CD8-positive, alpha-beta memory T cell (primary cell): ENCODE measurements at places on chromosomes 5 and 9.

DNA sequence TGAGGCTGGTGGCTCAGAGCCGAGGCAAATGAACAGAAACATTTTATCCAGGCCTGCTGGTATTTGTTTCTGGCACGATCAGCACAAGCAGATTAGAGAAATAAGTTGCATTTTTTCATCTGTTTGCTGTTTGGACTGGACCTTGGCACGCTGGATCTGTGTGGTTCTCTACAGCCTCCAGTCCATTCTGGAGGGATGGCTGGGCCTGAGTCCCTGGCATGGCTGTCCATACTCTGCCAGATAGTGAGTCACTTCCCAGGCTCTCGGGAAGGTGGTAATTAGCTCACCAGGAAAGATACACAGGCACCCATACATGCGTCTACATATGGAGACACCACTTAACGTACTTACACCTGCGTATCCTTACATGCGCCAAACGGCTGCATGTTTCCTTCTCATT, 78.6 kb downstream of the SPRY4 start:
- no peak for DNase-seq

DNA sequence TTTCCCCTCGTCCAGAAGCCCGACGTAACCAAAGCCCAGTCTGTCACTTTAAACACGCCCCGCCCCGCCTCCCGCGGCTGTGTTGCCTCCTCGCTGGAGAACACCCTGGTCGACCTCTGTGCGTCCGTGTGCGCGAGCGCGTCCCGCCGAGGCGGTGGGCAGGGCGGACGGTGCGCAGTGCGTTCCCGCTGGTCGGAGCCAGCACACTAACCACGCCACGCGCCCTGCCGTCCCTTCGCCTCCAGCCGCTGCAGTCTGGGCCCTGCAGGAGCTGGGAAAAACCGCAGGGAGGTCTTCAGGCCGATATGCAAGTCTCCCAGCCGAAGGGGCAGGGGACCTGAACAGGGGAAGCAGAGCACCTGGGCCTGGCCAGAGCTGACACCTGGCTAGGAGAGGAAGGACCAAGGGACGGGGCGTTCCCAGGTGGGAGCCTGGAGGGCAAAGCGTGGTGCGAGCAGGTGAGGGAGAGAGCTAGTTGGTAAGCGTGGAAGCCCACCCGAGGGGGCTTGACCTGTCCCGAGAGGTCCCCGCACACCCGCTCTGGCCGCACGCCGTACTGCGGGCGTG, 1.3 kb upstream of the PHPT1 start:
- peak; percentile 54 for DNase-seq

DNA sequence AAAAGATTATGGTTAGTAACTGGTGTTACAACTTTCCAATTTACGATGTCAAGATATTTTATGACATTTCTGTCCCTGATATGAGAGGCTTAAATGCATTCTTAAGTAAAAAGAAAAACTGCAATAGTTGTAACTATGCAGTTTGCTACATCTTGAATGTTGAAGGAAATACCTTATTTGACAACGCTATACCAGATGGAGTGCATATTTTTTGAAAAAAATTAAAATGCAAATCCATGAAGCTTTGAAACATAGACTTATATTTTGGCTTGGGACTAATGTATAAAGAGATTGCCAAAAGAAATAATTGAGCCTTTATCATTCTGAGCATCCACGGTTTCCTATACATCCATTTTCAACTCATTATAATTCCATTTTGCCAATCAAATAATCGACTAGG, 579.4 kb downstream of the TAF11L14 start:
- no peak for DNase-seq

DNA sequence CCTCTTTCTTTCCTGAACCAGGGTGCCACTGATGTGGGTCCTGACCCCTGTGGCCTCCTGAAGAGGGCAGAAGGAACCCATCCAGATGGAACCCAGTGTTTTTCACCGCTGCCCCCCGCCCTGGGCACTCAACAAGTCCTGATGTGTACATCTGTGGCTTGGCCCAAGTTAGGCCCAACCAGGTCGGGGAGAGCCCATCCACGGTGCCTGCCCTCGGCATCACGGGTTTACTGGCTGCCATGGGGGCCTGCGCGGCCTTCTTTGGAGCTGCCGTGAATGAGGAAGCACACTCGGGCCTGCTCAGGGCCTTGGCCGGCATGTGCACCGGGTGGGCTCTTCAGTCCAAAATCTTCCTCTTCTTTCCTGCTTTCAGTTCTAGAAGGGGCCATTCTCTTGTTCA, 5.8 kb downstream of the ECSCR start:
- no peak for DNase-seq

- DNase-seq, result no peak
Observed at GRCh38 chr5:25963251-25964008, 1075.0 kb downstream of the CDH9 start.

DNA sequence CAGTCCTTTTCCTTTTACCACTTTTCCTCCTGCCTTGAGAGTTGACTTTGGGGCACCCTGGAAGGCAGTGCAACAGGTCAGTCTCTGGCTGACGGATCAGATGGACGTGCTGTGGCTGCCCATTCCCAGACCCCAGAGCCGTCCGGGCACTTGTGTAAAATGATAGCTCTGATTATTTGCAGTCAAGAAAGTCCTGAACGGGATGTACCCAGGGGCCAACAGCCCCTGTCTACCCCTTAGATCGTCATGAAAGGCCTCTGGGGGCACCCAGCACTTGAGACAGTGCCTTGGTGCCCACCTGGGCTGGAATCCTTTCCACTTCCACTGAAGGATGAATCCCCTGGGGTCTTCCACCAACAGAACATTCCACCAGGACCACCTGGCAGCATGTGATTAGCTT, 17.7 kb upstream of the ANGPTL2 start:
- DNase-seq, result no peak

DNA sequence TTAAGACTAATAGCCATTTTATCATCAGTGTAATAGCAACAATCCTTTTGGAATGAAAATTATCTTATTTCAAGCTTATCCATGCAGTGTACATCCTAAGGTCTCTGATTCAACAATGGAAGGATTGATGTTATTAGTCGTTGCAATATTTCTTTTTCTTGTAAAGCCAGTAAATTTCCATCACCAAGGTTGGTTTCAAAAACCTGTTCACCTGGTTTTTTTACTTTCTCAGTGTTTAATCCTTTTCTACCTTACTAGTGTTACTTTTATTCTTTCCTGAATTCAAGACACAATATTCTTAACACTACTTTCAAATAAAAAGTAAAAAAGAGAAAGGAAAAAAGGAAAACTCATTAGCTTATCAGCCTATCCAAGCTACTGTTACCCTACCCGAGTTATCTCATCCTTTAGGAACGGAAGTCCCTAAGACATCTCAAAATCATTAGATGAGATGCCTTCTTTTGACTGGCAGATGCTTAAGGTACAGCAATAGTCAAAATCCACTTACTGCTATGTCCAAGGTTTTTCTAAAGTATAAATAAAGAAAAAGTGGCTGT, 5.4 kb downstream of the ZFR start:
- DNase-seq, result no peak

DNA sequence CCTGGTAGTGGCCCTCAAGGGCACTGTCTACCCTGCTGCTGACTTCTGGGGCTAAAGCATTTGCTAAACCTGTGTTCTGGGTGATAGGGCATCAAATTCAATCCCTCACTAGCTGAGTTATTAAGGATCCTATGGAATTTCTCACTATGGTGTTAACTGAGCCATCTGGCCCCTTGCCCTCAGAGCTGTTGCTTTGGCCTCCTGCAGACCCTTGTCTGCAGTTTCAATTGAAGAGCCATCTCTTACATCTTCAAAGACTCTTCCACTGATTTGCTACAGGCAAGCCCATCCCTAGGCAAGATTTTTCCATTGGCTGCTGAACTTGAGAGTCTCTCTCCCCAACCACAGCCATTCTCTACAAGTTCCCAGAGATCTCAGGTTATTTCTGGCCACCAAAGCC, 418.2 kb downstream of the ZNF608 start:
- no peak for DNase-seq

DNA sequence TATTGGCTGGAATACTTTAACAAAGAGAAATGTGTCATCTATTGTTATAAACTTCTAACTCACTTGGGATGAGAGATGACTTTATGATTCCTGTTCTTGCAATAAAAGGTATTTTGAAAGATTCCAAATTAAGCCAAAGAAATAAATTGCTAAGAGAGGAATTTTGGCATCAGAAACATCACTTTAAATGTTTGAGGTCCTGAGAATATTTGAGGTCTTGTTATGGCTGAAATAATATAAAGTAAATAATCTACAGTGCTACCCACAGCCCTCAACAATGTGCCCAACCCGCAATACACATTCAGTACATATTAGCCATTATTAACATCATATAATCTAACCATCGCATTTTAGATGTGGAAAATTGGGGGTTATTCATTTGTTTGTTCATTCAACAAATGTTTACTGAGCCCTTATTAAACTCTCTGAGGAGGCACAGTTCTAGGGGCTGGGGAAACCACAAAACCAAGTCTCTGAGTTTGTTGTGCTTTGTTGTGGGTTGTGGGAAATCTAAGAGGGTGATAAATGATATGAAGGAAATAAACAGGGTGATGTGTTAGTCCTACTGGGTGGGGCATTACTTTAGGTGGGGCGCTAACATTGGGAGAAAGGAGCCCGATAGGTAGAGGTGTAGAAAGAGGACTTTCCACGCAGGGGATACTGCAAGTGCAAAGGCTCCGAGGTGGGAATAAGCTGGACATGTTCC, 135.2 kb upstream of the CLINT1 start:
- peak; percentile 75 for DNase-seq

GRCh38 chr9:61671276-61671973, 481.6 kb downstream of the SPATA31A7 start:
- no peak for DNase-seq

- no peak for DNase-seq
Observed at GRCh38 chr5:97119007-97119390, 23.4 kb downstream of the LIX1 start.

DNA sequence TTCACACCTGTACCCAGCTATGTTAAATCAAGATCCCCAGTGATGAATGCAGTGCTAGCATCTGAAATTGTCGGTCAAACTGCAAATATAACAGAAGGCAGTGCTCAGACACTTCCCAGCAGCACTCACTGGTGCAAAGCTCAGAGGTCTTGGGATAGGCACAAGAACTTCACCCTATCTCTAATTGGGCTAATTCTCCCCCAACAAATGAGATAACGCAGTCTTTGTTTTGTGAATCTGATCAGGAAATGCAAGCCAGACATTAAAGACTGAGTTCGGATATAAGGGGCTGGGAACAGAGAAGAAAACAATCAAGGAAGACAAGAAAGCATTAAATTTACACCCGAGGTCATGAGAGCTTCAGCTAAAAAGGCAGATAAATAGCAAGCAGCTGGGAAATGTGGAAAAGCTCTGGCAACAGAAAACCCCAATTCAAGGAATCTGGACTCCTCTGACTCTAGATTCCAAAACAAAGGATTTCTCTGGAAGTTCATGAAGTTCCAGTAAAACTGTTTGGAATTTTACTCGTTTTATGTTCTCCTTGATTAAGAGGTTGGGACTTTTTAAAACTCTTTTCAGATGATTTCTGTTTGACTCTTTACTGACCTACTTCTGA, 65.1 kb downstream of the GNA14 start:
- no peak for DNase-seq
